ENCODE measurements at places on chromosomes 11 and 22.

DNA sequence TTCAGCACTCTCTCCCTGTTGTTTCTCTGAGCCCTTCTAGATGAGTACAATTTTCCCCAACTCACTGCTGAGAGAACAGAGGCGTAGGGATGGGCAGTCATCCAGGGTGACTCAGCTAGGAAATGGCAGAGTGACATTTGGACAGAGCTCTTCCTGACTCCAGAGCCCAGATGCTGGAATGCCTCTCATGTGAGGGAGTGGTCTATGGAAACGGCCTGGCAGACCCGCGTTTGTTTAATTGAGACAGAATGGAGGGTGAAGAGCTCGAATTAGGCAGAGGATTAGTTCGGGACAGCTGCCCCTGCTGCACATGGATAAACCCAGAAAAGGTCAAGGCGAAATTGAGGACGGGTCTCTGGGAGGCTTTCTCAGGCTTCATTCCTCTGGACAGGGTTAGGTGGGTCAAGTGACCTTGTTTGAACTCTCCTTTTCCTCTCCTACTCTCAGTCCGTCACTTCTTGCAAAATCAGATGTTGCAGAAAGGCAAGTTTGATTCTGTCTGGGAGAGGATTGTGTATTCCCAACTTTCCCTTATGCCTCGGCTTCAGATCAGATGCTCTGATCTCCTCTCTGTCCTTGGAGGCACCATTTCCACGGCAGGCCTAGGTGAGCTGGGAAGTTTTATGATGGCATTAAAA is 7.6 kb upstream of the LMO2 start:
- DNase-seq, result no peak

DNA sequence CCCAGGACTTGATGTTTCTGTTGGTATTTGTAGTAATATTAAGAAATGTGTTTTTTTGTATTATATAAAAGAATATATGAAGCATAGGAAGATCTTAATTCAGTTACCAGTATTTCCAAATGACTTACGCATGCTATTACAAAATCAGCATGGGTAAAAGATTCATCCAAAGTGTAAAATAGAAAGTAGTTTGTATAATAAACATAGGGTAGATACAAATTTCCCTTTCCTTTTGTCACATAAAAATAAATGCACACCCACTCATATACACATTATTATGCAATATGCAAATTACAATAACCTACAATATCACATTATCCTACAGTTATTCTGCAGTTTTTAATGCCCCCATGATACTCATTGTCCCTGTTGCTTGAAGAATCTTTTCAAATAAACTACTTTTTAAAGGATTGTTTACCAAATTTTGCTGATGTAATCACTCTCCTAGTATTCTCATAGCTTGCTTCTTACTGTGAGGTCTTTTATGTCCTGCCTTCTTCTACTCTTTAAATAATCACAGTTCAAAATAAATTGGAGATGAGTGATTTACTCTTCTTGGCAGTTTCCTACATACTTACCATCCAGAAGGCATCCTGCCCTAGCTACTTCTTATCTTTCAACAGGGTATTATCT is 244.0 kb downstream of the CASP12 start:
- DNase-seq, result no peak

- no peak for DNase-seq
Observed at GRCh38 chr22:42893371-42894150, 36.5 kb upstream of the ARFGAP3 start.

- no peak for DNase-seq
Observed at GRCh38 chr22:40857309-40857855, 434 bp downstream of the XPNPEP3 start.

DNA sequence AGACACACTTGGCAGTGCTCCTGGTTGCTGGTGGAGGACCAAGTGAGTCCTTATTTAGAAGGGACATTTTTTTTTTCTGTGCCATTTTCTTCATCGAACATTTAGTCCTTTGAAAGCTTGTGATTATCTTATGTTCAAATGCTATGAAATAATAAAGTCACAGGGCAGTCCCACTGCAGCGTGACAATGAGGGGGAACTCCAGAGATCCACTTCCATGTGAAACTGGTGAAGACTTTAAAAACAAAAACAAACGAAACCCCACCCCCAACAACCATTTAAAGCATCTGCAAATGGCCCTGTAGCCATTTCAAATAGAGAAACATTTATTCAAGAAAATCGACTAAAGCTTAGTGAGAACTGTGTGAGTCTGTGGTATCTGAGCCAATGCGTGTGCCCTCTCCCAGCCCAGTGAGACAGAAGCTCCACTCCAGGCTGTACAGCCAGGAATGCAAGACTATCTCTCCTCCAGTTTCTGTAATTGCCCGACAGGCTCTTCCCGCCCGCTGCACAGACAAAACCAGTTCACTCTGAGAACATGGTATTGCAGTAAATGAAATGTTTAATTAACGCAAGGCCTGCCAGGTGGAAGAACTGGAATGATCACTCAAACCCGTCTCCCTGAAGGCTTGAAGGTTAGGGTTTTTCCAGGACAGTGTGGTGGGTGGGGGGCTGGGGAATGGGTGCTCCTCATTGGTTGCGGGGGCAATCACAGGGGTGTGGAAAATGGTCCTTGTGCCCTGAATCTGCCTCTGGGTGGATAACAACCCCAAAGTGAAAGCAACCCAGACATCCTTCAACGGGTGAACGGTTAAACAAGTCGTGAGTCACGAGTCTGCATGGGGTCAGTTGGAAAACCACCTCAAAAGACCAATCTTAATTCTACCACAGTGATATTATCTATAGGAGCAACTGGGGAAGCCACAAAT is 8.4 kb downstream of the KRTAP5-6 start:
- DNase-seq, result no peak

GRCh38 chr11:129894278-129895125 is 876 bp downstream of the NFRKB start:
- DNase-seq, result no peak

GRCh38 chr11:117701781-117702180 is 95.2 kb downstream of the DSCAML1 start:
- no peak for DNase-seq

DNA sequence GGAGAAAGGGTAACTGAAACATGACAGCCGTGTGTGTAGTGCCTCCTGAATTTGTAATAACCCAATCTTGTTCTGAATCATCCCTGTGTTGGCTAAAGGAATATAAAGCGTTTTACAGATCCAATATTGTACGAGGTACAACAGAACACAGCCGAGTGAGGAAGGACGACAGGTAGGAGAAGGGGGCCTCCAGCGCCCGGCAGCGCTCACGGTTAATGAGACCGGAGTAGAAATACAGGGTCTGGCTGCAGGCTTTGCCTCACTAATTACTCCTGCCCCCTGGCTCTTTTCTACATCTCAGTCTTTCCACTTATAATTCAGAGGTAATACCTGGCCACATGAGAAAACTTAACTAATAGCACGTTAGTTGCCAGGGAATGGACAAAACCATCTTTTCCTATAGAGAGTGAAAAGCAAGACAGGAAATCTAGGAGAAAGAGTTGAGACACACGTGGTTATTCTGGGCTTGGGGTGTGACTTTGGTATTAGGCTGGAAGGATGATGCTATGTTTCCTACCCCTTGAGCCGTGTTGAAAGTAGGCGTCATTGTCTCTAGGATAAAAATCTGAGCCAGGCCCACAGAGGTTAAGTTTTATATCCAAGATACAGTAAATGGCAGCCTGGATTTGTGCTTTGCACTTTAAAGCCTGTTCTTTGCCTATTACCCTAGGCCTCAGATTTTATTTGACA is 54.1 kb downstream of the GRIK4 start:
- DNase-seq, result no peak

DNA sequence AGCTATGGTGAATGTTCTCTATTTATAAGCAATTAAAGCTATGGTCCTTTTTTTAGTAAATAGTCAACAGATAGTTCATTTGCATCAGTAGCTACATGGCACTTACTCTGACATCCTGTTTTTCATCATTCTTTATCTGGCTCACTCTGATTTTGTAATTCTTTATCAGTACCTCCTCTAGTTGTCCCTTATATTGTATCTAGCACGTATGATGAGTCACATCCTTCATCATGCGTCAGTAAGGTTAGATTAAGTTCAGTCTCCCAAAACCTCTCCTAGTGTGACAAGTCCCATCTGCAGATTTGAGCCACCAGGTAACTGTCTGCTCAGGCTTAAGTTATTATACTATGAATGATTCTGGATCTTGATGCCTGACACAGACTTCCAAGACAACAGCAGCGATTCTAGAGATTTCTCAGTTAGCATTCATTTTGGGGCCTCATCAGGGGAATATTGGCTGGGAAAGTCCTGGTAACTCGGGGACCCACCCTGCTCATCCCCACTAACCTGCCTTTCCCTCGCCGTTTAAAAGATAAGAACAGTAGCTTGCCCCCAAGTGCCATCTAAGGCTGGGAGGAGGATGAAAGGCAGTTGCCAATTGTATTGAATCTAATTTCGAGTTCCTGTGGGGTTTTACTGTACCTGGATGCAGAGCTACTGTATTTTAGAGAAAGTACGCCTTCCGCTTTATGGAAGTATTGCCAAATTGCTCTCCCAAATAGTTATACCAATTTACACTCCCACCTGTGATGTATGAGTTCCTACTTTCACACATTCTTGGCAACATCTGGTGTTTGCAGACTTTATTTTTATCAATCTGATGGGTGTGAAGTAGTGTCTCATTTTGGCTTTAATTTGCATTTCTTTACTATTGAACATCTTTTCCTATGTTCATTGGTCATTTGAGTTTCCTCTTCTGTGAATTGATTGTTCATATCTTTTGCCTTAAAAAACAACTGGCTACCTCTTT is 55.9 kb downstream of the ZC3H12C start:
- no peak for DNase-seq

- DNase-seq, result peak; percentile 100
Observed at GRCh38 chr11:65546217-65546958, 11.8 kb downstream of the LTBP3 start.

- DNase-seq, result no peak
Observed at GRCh38 chr22:23542933-23543332, 37.2 kb downstream of the IGLL1 start.

- no peak for DNase-seq
Observed at GRCh38 chr22:46079093-46079860, 71.0 kb upstream of the PPARA start.

- no peak for DNase-seq
Observed at GRCh38 chr11:32154275-32154674, 63.4 kb downstream of the RCN1 start.

GRCh38 chr22:32271389-32271788 is 16.2 kb upstream of the SLC5A4 start:
- DNase-seq, result no peak

DNA sequence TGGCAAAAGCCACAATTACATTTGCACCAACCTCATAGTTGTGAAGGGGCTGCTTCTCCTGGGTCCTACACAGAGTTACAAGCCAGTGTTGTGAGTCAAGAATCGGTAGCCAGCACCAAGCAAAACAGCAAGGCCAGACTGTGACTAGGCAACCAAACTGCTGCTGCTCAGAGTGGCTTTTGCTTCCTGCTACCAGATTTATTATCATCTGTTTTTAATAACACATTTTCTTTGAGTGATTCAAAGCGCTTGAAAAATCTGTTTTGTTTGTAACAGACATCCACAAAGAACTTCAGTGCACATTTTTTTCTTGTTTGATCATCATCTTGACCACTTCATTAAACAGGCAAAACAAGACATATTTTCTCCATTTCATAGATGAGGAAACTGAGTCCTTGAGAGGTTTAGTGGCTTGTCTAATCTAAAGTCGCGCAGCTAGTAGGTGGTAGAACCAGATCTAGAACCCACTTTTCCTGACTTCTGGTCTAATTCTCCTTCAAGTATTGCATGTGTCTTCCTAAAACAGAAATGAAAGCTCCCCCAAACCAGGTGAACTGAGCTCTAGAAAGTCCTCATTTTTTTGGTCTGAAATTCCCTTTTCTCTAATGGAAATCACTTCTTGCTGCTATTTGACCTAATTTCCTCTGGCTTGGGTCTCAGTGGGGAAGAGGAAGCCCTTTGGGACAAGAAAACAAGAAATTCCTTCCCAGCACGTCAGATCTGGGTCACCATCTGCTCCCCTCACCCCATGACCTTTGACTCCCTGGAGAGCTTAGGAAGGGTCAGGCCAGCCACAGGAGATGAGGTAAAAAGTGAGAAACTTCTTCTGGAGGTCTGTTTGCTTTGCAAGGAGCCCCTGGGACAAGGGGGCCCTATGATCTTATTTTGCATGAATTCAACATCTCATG is 39.9 kb downstream of the CWC15 start:
- DNase-seq, result no peak

GRCh38 chr11:117356126-117356890 is 28.7 kb downstream of the CEP164 start:
- DNase-seq, result no peak

DNA sequence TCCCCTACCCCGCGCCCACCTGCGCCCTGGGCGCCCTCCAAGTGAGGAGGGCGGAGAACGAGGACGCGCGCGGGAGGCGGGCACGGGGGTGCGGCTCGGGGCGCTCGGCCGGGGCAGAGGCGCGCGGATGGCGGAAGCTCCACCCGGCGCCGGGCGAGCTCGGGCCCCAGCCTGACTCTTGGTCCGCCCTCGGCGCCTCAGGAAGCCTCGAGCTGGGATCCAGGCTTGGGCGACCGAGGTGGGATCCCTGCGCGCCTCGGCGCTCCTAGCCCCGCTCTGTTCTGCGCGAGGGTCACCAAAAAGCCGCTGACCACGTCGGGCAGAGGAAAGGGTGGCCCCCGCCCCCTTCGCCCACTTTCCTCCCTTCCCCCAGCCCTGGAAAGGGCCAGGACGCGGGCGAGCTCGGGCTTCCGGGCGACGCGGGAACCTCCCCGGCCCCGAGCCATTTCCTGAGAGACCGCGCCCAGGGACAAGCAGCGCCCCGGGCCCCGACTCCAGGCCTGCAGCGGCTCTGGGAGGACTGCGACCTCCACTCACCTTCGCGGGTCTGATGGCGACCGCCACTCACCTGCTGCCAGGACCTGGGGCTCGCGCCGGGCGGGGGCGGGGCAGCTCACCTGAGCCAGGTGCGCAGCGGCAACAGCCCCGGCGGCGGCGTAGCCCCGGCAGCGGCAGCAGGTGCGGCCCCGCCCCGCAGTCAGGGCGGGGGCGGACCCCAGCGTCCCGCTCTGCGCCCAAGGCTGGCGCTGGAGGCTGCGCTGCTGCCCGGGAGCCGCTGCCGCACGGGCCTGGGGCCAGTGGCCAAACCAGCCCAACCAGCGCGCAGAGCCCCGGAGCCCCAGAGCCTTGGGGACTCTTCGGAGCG is 2.2 kb upstream of the SIGIRR start:
- DNase-seq, result no peak

DNA sequence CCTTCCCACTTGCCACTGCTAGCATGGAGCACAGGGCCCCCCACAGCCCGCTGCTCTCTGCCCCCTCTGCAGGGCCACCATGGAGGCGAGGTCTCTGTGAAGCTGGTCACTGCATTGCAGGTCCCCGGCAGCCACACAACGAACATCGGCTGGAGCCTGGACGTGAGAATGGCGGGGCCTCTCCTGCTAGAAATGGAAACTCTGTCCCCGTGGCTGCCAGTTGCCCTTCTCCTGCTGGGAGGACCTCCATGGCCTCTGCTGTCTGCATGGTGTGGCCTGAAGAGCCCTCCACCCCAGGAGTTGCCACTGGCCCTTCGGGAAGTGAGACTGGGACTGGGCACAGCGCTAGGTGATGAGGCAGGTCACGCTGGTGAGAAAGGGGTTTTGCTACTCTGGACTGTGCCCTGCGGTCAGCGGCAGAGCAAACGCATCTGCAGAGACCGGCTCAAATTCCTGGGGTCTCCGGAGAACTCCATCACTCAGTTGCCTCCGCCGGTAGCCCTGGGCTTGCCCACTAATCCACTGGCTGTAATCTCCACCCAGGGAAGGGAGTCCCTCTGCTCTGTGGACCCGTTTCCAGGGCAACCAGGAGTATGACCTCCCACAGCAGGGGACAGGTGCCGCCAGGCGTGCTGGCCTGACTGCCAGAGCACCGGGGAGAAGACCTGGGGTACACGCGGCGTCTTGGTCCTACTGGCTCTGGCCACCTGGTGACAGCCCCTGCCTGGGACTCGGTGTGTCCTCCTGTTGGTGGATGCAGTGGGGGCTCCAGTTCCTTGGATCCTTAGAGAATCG is 806.3 kb downstream of the BRD1 start:
- no peak for DNase-seq

- DNase-seq, result no peak
Observed at GRCh38 chr22:19707347-19708290, 6.7 kb upstream of the SEPTIN5 start.

All from stimulated activated CD4-positive, alpha-beta T cell treated with anti-CD3 and anti-CD28 coated beads, Interleukin-4, amount 100 ng/mL, for 4 hours (primary cell).